ENCODE measurements at places on chromosomes 4 and X.
A peak's percentile ranks its signal among the peaks of the same experiment; 100 is the strongest.

DNA sequence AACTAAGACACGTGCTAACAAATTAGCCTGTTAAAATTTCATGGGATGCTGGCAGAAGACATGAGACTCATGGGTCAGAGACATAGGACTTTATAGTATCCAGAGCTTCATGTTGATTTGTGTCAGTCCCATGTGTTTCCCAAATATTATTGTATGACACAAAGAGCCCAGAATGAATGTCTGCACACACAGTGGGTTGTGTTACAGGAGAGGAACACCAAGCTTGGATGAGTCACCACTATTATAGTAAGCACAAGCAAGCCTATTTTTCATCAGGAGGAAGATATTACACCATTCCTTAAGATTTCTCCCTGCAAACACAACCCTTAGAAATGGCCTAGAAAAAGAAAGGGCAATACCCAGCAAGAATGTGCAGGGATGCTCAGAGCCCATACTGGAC lies 15.4 kb downstream of the BBS12 start:
- no peak for DNase-seq

- no peak for DNase-seq
Measured at GRCh38 chrX:76893930-76894329, 466.4 kb downstream of the MAGEE1 start.

- DNase-seq = no peak
Measured at GRCh38 chrX:133709501-133709900, 275.9 kb downstream of the GPC3 start.

GRCh38 chrX:13476384-13476783 lies 93.0 kb upstream of the EGFL6 start:
- DNase-seq = no peak

DNA sequence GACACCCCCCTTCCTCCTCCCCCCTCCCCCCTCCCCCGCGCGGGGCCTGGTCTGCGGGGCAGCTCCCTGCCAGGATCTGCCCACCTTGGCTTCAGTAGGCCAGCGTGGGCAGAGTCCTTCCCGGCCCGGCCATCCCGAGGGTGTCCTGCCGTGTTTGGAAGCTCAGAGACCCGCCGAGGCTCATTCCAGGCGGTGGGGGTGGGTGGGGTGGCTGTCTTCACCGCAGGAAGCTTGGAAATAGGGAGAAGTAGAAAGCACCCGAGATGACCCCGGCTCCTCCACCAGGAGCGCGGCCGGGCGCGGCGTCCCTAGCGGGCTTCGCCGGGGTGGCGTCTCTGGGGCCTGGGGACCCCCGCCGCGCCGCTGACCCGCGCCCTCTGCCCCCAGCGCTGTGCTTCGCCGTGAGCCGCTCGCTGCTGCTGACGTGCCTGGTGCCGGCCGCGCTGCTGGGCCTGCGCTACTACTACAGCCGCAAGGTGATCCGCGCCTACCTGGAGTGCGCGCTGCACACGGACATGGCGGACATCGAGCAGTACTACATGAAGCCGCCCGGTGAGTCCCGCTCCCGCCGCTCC lies 1.6 kb downstream of the NAT8L start:
- peak; percentile 84 for DNase-seq

DNA sequence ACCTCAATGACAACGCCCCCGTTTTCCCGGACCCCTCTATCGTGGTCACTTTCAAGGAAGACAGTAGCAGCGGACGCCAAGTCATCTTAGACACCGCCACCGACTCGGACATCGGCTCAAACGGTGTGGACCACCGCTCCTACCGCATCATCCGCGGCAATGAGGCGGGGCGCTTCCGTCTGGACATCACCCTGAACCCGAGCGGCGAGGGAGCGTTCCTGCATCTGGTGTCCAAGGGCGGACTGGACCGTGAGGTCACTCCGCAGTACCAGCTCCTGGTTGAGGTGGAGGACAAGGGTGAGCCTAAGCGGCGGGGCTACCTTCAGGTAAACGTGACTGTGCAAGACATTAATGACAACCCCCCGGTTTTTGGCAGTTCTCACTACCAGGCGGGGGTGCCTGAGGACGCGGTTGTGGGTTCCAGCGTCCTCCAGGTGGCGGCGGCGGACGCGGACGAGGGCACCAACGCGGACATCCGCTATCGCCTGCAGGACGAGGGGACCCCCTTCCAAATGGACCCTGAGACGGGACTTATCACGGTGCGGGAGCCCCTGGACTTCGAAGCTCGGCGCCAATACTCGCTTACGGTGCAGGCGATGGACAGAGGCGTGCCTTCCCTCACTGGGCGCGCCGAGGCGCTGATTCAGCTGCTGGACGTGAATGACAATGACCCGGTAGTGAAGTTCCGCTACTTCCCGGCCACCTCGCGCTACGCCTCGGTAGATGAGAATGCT lies 2.2 kb downstream of the FAT4 start:
- DNase-seq = peak; percentile 67

- no peak for DNase-seq
Measured at GRCh38 chrX:112849016-112849415, 8.4 kb upstream of the AMOT start.

DNA sequence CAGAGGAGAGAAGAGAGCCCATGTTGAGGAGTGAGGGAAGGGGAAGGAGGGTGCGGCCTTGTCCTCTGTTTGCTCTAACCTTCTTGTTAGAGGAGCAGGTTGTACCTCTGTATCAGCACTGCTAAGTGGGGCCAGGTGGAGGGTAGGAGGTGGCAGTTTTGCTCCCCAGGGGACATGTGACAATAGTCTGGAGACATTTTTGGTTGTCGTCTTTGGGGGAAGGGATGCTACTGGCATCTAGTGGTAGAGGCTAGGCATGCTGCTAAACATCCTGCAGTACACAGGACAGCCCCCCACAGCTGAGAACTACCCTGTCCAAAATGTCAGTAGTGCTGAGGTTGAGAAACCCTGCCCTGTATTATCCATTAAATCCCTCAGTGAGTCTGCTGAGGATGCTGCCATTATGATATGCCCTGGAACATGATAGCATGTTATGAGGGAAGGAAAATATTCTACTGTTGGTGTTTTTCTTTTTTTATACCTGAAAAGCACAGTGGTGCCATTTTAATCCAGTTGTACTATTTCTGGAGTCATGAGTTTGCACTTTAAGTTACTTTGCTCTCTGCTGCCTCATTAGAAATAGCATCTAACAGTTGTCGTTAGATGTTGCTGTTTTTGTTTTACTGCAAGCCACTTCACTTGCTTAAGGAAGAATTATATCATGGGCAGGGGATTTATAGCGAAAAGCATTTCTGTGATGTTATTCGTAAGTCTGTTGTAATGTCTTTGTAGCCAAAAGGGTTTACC lies 90.6 kb downstream of the LRP2BP start:
- peak; percentile 79 for DNase-seq
